ENCODE measurements at places on chromosomes 5 and 9.

- DNase-seq, result no peak
Measured at GRCh38 chr5:69084195-69084594, 9.6 kb upstream of the SLC30A5 start.

DNA sequence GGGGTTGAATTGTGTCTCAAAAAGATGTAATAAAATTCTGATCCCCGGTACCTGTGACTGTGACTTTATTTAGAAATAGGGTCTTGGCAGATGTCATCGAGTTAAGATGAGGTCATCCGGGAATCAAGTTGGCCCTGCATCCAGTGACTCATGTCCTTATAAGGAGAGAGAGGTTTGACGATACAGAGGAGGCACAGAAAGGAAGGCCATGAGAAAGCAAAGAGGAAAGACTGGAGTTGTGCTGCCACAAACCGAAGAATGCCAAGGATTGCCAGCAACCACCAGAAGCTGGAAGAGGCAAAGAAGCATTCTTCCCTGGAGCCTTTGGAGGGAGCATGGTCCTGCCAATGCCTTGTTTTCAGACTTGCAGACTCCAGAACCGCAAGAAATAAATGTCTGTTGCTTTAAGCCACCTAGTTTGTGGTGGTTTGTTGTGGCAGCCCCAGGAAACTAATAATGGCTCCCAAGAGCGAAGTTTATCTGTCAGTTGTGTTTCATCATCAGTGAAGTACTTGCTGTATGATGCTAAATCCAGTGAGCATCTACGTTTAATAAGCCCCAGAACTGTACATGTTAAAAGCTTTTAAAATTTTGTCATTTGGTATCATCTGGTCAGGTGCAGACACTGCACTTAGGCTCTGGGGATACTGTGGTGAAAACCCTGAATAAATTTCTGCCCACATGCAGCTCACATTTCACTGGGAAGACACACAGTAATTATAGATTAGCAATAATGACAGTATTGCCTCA, 114.8 kb downstream of the TLE4 start:
- no peak for DNase-seq

DNA sequence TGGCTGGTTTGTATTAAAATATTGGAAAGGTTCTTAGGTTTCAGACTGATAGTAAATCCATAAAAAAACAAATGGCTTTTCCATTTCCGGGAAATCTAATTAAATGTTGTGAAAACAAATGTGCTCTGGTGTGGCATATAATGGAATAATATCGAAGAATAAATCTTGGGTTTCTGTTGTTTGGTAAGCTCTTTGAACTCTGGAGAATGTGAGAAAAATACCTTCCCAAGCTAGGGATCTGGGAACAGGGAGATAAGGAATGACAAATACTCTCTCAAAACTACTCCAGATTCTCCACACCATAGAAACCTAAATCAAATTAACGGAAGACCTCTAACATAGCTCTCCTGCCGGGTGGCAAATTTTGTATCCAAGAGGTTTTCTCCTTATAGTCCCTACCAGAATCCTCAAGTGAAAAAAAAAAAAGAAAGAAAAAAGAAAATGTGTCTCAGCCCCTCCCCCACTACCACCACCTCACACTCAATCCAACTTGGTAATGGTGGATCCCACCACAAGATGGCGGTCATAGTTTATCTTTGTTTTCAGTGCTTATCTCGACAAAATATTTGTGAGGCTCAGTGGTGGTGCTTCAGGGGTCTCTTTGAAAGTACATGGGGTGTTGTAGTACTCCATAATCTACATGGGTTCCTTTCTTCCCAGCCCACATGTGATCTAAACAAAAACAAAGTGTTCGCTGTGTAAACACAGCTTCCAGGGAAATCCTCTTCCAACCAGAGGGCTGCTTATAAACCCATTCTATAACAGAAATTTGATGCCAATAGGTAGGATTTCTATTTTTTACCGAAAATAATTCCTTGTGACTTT, 54.5 kb upstream of the FST start:
- DNase-seq, result no peak

DNA sequence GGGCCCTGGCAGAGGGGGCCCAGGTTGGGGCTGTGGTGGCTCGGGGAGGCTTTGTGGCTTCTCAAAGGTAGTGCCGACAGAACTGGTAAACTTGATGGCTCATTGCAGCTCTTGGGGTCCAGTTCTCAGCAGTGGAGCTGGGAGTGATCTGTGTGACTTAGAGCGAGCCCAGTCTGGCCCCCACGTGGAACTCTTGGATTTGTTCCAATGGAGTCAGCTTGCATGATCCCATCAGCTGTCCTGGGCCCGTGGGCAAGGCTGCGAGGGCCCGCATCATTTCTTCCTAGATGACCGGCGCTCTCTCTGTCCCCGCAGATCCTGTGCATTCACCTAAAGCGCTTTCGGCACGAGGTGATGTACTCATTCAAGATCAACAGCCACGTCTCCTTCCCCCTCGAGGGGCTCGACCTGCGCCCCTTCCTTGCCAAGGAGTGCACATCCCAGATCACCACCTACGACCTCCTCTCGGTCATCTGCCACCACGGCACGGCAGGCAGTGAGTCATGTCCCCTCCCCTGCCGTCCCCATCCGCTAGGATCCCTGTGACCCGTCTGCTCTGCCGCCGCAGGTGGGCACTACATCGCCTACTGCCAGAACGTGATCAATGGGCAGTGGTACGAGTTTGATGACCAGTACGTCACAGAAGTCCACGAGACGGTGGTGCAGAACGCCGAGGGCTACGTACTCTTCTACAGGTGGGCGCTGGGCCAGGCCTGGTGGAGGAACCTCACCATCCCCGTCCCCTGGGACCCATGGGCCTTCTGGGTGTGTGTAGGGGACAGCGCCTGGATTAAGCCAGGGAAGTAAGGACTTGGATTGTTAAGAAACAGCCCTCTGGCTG, 39.2 kb downstream of the USP20 start:
- no peak for DNase-seq

GRCh38 chr5:5781335-5781734, 358.9 kb downstream of the ICE1 start:
- DNase-seq, result no peak

DNA sequence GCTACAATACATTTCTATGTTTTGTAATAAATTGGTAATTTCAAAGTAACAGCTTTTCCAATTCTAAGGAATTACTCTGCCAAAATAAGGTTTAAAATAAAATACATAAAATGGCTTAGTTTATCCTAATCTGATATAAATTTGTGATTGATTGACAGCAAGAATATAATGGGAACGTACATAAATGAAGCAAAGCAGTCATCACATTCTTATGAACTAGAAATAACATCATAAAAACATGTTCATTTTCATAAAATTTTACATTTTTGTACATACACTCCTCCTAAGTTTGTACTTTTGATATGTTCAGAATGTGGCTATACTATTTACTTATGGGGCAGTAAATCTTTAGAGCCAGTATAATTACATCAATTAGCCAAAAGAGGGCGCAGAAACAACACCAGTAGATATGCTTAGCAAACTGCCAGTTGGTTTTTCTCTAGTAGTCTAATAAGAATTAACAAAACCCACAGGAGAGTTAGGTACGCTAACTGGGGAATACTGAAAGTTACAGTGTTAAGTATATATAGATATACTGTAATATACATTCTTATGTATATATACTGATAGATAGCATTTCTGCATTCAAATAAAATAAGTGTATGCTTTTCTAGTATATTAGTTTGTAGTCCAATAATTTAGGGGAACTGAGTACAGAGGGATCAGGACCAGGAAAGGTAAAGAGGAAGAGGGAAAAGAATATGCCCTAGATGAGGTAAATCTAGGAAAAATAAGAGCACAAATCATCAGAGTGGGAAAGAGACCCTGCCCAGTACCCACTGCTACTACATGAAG, 76.8 kb downstream of the ZDHHC21 start:
- no peak for DNase-seq

DNA sequence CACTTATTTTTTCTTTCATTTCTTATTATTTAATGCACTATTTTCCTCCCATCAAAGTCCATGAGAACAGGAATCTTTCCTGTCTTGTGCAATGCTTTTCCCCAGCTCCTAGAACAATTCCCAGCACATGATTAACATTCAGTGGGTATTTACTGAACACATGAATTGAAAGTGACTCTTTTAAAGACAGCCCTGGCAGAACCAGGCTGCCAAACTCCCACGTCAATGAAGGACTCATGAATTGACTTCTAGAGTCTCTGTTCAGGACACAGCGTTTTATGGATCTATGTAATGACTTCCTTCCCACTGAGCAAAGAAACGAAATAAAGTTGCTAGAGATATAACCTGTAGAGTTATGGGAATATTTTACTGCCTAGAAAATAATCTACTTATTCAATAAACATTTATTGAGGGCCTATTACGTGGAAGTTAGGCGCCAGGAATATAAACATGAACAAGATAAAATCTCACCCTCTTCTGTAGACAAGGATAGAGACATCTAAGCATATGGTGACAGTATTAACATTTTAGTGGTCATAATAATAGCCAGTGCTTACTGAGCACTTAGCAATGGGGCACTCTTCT, 485.9 kb upstream of the KLF4 start:
- no peak for DNase-seq

DNA sequence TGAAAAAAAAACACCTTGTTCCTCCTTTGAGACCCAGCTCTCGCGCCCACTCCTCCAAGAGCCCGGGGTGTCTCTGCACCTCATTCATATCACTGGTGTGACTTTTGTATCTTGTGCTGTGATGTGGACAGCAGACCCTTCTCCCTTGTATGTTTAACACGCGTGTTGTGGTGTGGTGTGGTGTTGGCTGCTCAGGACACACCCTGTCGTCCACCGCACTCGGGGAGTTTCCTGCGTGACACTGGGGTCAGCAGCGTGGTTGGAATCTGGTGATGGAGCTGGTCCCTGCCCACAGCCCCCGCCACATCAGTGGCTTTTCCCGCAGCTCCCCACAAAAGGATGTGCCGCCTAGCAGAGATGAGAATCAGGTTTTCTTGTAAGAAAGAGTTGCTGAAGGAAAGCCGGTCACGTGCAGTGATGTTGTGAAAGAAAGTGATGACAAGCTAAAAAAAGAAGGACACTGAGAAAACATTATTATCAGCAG, 61.5 kb downstream of the TENT4A start:
- no peak for DNase-seq

- no peak for DNase-seq
Measured at GRCh38 chr5:14284392-14285148, 141.4 kb downstream of the TRIO start.

GRCh38 chr5:124342986-124343385, 403.5 kb downstream of the ZNF608 start:
- no peak for DNase-seq

GRCh38 chr9:32430720-32431119, 46.3 kb downstream of the ACO1 start:
- DNase-seq, result no peak

- DNase-seq, result no peak
Measured at GRCh38 chr9:121858788-121859187, 207.4 kb downstream of the DAB2IP start.

GRCh38 chr5:89929834-89930233, 479.7 kb downstream of the CETN3 start:
- DNase-seq, result no peak

DNA sequence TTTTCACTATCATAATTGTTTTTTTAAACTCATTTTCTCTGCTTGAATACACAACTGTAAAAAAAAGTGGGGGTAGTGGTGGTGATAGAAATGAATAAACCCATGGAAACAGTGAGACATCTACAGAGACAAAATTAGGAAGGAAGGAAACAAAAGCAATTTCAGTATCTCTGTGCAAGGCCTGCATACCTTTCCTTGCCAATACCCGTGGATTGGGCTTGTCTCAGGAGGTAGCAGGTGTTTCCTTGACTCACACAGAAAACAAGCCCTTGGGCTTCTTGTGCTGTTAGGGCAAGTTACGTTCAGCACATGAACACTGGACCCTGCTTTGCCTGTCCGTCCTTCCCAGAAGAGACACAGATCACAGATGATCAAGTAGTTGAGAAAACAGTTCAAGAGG, 372.2 kb downstream of the ZSWIM6 start:
- no peak for DNase-seq

DNA sequence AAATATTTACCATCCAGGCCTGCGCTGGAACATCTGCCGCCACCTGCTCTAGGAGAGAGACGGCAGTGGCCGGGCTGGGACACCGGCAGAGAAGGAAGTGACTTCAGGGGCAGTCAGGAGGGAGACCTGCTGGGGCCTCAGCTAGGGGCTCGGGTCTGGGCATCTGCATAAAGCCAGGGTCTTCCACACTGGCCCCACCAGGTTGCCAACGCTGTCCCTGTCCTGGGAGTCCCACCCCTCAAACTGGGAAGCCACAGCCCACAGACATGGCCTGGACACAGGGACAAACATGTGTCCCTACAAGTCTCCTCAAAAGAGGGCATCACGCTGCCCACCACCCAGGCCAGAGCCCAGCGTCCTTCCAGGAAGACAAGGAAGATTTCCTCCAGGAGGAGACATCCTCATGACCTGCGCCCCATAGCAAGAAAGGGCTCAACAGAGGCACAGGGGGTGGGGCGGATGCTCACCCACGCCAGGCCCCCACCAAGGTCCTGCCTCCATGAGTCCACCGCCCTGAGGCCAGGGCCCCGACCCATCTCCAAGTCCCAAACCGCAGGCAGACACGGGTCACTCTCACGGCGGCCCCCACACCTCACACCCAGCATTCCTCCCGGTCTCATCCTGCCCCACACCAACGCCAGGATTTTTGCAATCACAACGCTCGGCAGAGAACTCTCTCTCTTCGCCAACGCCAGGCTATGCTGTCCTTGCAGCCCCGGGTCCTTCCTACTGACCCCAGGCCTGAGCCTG, 9.0 kb downstream of the VAV2 start:
- DNase-seq, result no peak

- no peak for DNase-seq
Measured at GRCh38 chr9:133759946-133760345, 21.8 kb upstream of the SARDH start.

DNA sequence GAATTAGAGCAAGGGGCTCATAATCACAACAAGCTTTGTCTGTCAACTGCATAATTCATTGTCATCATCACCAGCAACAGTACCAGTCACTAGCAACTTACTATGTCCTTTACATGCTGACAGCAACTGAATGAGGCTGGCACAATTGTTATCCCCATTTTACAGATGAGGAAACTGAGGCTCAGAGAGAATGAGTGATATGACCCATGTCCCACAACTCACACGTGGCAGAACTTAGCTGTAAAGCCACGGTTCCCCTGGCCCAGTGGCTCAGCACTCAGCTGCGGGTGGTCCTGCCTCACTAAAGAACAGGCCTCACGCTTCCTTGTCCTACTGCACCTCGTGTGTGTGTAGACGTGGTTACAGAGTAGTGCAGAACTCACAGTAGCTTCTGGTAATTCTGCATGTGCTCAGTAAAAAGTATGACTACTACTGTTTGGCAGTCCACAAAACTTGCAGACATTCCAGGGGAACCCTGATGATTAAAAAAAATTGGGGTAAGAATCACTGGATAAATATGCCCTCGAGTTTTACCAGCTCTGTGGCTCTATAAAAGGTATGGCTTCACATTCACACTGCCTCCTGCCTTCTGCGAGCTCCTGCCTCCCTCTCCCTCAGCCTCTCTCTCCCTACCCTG, 30.2 kb downstream of the AFAP1L1 start:
- DNase-seq, result no peak

DNA sequence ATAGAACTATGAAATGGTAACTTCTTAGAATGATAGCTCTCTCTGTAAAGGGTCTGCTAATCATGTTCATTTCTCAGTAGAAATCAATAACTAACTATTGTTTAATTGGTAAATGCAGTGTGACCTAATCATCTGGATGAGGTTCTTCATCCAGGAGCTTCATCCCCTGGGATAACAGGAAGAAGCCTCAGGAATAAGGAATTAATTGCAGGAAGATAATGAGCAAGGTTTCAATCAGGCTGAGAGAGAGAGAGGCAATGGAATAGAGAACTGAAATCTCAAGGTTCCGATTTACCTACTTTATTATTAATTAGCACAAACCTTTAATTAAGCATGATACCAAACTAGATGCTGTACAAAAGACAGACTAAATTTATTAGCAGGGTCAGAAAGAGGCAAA, 499.7 kb downstream of the MAT2B start:
- DNase-seq, result no peak

Measured in activated gamma-delta T cell treated with anti-CD3 and anti-CD28 coated beads, Interleukin-2, amount 50 U/mL, for 16 hours (primary cell).